ENCODE measurements at places on chromosomes 2 and 18.

DNA sequence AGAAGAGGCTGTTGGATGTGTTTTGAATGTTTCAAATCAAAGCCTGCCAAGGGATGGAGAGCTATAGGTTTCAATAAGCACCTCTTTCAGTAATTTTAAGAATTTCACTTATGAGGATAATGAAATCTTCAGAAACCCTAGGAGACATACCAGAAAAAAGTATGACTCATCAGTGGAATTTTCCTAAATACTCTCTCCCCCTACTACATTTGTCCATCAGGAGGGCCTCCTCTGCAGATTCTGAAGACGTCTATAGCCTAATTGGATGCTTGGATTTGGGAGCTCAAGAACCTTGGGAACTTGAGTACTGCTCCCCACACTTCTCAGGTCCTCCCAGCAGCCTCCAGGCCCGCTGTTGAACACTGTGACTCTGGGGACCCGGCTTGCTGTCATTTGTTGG lies 374.3 kb downstream of the SLC4A3 start:
- no peak for DNase-seq

DNA sequence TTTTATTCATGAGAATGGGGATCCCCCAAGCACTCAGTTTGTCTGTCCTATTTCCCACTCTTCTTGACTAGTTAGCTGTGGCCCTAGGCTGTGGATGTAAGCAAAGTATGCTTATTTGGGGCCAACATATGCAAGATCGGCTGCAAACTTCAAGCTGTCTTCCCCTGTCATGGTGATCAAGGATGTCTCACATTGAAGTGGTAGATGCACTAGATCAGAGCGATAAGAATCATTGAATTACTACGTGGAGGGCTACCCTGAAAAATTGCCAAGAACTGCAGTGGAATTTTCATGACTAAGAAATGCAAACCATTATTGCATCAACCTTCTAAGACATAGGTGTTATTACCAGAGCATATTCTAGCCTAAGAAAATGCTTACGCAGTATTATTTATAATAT lies 527.4 kb downstream of the RNF144A start:
- no peak for DNase-seq

GRCh38 chr18:48546396-48546795 lies 7.6 kb downstream of the CTIF start:
- DNase-seq, result no peak

- DNase-seq, result no peak
Observed at GRCh38 chr18:45325778-45326177, 289.5 kb upstream of the SLC14A2 start.

GRCh38 chr2:24512831-24513230 lies 21.8 kb downstream of the NCOA1 start:
- no peak for DNase-seq

GRCh38 chr2:1082456-1083205 lies 132.0 kb downstream of the SNTG2 start:
- DNase-seq, result no peak

Data from stimulated activated CD8-positive, alpha-beta memory T cell treated with anti-CD3 and anti-CD28 coated beads, Interleukin-7, amount 100 ng/mL, for 24 hours (primary cell).